Stimulated activated CD8-positive, alpha-beta memory T cell treated with anti-CD3 and anti-CD28 coated beads, Interleukin-12 subunit alpha, Interleukin-12 subunit beta, amount 100 ng/mL, for 1 hour (primary cell): ENCODE measurements at places on chromosomes 12 and 14.

- DNase-seq: no peak
Measured at GRCh38 chr14:83294941-83295340, 1761.3 kb upstream of the SEL1L start.

DNA sequence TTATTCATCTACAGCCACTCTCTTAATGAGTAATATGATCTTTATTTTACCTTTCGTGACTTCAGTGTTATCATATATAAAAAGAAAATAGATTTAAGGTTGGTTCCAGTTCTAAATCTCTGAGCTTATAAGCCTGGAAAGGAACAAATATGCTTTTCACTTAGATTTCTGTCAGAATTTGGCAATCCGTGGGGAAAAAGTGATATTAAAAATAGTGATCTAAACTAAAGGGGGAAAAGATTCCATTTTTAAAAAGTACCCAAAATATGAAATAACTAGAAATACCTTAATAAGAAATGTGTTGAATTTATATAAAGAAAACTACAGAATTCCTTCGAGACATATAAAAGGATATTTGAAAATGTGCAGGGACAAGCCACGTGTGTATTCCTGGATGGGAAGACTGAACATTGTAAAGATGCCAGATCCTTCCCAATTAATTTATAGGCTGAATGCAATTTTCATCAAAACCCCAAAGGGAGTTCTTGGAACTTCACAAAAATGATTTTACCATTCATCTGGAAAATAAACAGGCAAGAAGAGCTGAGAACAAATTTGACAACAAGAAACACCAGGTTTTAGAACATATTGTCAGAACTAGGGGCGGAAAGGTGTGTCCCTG lies 142.5 kb downstream of the EFCAB11 start:
- no peak for DNase-seq

- no peak for DNase-seq
Measured at GRCh38 chr14:100271247-100271939, 32.4 kb downstream of the YY1 start.

- no peak for DNase-seq
Measured at GRCh38 chr12:4763549-4763948, 43.3 kb downstream of the GALNT8 start.

GRCh38 chr12:121397521-121397920 lies 2.4 kb upstream of the RNF34 start:
- no peak for DNase-seq

DNA sequence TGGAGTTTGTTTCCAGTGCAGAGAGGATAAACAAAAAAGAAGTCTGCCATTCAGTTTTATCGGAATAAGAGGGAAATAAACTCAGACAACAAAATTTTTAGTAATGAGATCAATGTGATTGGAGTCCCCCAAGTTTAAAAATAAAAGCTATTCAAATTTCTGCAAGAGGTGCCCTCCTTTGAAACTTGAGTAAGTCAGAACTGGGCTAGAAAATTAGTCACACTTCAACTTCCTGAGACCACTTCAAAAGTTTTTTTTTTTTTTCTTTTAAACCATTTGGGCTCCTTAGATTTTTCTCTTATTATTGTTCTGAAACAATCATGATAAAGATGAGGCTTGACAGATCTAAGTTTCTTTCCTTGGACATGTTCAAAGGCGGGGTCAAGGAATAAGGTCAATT lies 3.2 kb downstream of the DACT1 start:
- DNase-seq: no peak

GRCh38 chr12:85874031-85874461 lies at the start of gene NTS:
TSS of gene NTS (plus strand) at chr12:85874295. CDS start at chr12:85874404, 109 bp downstream.
- no peak for DNase-seq

GRCh38 chr12:108696111-108696995 lies 35.0 kb downstream of the CORO1C start:
- no peak for DNase-seq

DNA sequence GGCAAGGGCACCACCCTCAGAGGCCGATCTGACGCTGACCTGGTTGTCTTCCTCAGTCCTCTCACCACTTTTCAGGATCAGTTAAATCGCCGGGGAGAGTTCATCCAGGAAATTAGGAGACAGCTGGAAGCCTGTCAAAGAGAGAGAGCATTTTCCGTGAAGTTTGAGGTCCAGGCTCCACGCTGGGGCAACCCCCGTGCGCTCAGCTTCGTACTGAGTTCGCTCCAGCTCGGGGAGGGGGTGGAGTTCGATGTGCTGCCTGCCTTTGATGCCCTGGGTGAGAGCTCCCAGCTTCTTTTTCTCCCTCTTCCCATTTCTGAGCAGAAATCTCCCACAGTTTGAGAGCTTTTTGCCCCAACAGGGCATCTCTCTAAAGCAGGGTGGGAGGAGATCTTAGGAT lies 1.8 kb downstream of the OAS1 start:
- DNase-seq: no peak

DNA sequence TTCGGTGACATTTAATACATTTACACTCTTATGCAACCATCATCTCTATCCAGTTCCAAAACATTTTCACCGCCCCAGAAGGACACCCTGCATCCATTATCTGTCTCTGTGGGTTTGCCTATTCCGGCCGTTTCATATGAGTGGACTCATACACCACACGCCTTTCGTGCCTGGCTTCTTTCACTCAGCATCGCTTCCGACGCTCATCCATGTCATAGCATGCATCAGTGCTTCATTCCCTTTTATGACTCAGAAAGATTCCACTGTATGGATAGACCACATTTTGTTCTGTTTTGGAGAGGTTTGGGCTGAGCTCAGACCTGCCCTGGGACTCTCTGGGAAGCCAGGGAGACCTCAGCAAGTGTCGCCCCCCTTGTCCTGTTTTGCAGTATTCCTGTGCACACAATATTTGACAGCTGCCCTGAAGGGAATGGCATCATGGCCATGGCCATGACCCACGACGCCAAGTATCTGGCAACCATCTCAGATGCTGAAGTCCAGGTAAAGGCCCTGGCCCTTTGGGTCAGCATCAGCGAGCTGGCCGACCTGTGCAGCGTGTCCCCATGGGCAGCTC lies 23.8 kb downstream of the CFAP251 start:
- no peak for DNase-seq

GRCh38 chr12:5794156-5794555 lies 150.9 kb downstream of the ANO2 start:
- no peak for DNase-seq

- no peak for DNase-seq
Measured at GRCh38 chr14:50569714-50570274, 9.8 kb downstream of the ATL1 start.

- no peak for DNase-seq
Measured at GRCh38 chr12:75635606-75636444, 124.4 kb upstream of the KRR1 start.

GRCh38 chr14:51593397-51593796 lies 58.3 kb upstream of the FRMD6 start:
- no peak for DNase-seq

DNA sequence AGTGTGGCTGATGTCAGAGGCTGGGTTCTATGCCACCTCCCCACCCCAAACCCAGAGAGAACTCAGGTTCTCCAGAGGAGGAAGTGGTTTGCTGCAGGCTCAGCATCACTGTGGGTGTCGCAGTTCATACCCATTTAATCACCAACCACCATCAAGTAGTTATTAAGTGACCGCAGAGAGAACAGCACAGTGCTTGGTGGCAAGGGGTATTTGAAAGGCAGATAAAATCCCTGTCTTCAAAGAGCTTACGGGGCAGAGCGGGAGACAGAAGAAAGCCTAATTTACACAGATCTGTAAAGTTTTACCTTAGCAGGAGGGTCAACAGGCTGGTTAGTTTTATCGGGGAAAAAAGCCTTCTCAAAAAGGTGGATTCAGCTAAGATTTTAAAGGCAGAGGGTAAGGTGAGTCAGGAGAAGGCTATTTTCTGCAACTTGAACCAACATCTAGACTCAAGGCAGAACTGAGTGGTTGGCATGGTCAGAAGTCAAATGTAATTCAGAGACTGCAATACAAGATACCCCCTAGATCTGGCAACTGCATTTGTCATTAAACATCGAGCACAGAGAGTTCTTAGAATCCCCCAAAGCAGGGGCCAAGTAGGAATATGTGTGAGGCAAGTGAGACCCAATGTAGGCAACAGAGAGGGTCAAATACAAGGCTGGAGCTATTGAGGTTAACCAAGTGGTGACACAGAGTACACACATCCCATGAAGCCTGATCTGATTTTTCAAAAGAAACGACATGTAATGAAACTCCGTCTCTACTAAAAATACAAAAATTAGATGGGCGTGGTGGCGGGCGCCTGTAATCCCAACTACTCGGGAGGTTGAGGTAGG lies 13.2 kb downstream of the PXN start:
- DNase-seq: peak; percentile 66

DNA sequence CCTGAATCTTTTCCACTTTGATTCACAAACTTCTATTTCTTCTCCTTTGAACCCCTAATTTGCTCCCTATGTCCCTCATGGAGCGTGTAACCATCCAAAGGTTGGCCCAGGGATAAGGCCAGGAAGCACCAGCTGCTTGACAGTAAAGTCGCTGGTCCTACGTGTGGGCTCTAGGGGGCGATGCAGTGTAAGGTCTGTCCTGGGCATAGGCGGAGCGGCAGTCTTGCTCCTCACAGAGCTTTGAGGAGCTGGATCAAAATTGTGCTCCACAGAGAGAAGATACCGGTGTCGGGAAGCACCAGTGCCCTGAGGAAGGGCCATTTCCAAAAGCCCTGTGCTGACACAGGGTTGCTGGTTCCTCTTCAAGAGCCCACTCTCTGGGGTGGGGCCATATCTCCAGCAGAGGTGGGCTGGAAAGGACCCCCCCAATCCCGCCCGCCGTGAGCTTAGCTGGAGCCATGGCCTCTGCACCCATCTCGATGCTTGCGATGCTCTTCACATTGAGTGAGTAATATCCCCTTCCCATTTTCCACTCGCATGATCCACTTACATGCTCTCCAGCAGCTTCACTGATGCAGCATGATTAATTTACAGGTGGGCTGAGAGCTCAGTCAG lies 49.9 kb upstream of the OR4E1 start:
- DNase-seq: no peak

DNA sequence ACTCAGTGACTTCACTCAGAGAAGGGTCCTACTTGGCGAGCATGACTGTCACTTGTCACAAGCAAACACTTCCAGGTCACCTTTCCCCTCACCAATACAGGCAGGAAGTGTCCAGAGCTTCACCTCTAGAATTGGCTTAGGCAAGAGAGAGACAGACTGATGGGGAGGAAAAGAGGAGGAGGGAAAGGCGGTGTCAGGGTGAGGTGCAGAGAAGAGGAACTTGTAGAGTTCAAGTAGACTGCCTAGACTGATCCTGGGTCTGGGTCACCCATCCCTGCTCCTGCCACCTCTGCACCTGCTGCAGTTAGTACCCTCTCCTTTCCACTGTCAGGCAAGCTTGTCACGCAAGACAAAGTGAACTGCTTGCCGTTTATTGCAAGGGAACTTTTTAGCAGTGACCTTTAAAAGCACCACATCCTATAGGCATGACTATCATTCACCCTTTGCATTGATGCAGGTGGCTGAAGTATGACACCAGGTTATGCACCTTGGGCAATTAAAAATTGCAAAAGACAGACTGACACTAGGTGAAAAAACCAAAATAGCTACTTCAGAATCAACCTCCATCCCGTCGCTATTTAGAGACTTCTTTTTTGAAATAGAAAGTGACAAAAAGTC lies 292.4 kb downstream of the SYT1 start:
- no peak for DNase-seq

DNA sequence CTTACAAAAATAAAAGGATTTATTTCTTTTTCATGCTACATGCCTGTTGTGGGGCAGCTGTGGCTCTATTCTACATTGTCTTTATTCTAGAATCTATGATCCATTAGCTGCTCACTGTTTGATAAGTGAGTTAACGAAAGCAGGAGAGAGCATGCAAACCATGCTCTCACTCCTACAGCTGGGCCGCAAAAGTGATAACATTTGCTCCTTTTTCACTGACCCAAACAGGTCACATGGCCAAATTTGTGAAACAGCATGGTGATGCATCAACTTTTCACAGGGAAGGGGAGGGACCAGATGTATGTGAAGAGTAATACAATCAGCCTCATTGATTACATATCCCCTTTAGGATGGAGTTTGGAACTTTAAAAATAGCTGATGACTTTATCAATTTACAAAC lies 456.9 kb upstream of the SYT1 start:
- no peak for DNase-seq

DNA sequence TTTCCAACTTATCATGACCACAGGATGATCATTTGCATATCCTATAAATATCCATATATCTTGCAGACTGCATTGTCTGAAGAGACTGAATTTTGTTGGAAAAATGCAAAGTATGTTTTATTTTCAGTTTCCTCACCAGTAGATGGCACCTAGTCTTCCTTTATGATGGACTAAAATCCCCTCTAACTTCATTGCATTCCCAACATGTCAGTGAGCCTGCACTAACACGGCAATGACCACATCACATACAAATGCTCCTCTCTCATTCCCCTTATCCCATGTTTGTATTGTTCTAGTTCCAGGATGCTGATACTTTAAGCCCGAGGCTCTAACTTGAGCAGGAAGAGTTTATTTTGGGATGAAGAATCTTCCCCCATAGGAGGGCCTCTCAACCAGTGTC lies 24.7 kb upstream of the MYBPC1 start:
- no peak for DNase-seq

- no peak for DNase-seq
Measured at GRCh38 chr12:30268041-30268440, 427.6 kb downstream of the IPO8 start.

GRCh38 chr12:66438601-66439000 lies 136.3 kb downstream of the HELB start:
- DNase-seq: no peak

DNA sequence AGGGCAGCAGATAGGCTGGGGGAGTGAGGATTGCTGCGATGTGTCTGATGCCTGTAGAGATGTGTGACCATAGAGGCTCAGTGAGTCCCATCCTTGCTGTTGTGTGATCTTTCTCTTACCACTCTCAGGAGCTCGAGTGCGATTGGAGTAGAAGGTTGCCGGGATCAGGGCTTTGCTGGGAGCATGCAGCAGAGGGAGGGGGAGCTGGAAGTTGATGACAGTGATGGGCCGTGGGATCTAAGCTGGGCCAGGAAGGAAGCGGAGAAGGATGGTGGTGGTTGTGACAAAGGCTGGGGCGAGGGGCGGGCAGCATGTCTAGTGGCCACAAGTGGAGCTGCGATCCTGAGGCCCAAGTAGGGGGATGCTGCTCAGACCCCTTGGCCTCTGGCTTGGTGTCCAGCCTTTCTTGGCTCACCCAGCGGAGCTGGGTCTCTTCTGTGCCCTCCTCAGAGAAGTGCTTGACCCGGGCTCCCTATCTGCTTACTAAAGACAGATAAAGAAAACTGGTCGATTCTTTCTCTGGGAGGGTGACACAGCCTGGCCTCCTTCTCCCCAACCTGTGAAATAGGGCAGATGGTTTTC lies 66.2 kb downstream of the PRMT8 start:
- DNase-seq: no peak

- no peak for DNase-seq
Measured at GRCh38 chr14:36217027-36217426, 40.5 kb upstream of the PTCSC3 start.
